ENCODE measurements at places on chromosomes 5 and 9.

GRCh38 chr9:136769710-136770191 is 5.4 kb upstream of the LCN15 start:
- DNase-seq, result no peak

DNA sequence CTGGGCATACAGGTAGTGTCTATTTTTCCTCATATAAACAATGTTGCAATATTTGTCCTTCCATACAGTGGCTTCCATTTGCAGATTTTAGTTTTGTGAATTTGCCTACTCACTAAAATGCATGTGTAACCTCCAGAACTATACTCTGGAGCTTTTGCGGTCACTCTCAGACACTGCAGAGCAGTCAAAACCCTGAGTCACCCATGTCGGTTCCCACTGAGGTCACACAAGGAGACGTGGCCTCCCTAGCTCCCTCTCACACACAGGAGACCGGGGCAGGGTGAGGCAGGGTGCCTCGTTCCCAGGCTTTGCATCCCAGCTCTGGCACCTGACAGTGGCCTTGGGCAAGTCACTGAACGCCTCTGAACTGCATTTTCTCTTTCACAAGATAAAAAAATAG is 55.5 kb upstream of the ZNF354A start:
- peak; percentile 24 for DNase-seq

GRCh38 chr5:173792781-173793547 is 95.2 kb upstream of the CPEB4 start:
- no peak for DNase-seq

DNA sequence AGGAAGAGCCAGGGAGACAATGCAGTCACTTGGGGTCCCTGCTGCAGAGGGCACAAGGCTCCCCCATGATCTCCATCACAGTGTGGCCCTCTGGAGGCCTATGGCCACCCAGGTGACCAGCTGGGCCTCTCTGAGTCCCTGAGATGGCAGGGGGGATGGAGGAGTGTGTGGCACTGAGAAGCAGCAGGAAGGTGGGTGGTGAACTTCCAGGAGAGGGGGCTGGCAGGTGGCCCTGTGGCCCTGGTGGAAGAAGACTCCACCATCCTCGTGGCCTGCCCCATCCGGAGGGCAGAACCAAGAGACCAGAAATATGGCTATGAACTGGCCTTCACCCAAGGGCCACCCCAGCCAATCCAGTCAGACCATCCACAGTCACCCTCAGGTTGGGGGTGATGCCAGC is 31.7 kb upstream of the AFAP1L1 start:
- DNase-seq, result no peak

- DNase-seq, result peak; percentile 1
Observed at GRCh38 chr9:9924376-9924775, 688.4 kb downstream of the PTPRD start.

DNA sequence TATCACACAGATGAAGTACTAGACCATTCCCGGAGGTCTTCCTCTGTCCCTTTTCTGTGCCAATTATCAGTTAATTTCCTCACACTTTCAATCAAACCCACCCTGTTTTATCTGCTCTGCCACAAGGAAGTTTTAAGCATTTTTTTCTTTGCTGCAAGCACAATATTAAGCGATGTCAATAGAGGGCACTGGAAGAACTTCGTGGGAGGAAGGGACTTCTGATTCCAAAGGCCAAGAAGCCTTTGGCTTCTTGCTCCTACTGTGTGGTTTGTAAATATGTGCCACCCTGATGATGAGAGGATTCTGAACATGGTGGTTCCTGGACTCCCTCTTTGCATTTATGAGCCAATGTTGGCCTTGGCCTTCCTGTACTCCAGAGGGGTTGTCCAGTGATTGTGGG is 1712.5 kb upstream of the C9orf72 start:
- DNase-seq, result peak; percentile 46

GRCh38 chr5:72598401-72599064 is 91.3 kb upstream of the ZNF366 start:
- peak; percentile 87 for DNase-seq

- no peak for DNase-seq
Observed at GRCh38 chr9:82604947-82605656, 457.8 kb downstream of the RASEF start.

- peak; percentile 52 for DNase-seq
Observed at GRCh38 chr5:82812575-82812974, 264.6 kb downstream of the TMEM167A start.

GRCh38 chr5:86884608-86885007 is 266.9 kb downstream of the COX7C start:
- no peak for DNase-seq

GRCh38 chr9:122354536-122355199 is 16.2 kb upstream of the PTGS1 start:
- DNase-seq, result no peak

DNA sequence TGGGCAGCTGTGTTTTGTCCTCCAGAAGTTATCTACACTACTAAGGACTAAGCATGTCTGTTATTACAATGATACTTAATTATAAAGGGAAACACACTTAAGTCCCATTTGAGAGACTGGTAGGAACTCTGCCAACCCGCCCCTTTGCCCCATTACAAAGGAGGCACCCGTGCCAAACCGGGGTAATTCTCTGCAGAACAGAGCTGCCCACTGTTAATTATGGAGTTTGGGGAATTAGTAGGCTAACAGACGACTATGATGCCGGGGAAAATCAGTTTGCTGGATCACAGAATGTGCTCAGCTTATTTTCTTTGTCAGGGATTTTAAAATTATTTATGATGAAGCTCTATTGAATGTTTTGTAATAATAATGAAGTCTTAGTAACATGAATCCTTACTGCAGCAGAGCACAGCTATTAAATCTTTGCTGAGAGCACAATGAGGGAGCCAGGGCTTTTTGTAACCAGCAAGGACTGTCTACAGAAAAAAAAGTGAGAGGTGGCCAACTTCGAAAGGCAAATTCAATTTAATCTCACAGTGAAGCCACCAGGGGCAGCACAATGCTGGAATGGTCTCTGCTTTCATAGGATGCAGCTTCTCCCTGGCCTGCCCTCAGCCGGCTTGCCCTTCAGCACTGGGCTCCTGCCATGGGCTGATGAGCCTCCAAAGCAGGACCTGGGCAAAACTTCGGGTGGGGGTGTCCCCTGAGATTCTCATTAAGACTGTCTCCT is 134.5 kb downstream of the GNAQ start:
- DNase-seq, result no peak

GRCh38 chr5:4192111-4192510 is 596.5 kb downstream of the IRX1 start:
- no peak for DNase-seq

DNA sequence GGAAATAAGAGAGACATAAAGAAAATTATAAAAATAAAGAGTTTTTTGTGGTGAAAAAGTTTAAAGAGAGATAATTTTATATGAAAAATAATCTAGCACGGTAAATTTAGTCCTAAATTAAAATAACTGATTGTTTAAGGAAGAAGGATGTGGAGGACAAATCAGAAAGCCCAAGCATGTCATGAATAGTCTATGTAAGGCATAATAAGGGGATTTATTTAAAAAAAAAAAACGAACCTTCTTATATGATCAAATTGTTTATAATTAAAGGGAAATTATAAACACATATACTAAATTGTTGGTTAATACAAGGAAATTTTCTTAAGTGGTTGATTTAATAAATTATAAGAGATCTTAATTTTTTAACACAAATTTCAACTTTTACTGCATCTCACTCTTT is 551.8 kb upstream of the TYRP1 start:
- peak; percentile 2 for DNase-seq
